ENCODE measurements at places on chromosomes 3 and 15.

DNA sequence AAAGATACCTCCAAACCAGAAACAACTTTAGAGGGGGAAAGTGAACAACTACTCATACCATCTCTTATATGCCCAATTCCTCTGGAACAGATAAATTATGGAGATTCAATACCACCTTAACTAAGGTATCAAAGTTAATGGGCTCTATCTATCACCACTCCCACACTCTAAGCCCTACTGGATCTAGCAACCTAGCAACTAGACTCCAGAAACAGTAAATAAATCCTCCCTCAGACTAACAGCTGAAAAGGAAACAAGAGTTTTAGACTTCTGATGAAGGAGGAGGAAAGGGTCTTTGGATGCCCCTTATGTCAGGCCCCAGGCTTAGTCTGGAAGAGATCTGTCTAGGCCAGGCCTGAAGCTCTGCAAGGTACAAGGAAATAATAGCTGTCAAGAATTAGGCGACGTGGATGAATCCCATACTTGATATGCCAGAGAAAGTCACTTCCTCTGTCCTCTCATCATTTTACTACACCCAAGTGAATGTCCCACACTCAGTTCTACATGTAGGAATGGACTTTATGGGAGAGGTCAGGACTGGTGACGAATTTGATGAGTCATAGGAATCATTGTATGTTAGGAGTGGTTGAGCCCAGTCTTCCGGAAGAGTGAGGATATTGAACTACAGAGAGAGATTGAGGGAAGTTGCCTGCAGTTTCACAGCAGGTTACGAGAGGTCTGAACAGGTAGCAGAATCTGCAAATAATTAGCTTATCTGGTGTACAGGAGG lies 113.8 kb downstream of the AKAP13 start:
- DNase-seq, result peak; percentile 92

DNA sequence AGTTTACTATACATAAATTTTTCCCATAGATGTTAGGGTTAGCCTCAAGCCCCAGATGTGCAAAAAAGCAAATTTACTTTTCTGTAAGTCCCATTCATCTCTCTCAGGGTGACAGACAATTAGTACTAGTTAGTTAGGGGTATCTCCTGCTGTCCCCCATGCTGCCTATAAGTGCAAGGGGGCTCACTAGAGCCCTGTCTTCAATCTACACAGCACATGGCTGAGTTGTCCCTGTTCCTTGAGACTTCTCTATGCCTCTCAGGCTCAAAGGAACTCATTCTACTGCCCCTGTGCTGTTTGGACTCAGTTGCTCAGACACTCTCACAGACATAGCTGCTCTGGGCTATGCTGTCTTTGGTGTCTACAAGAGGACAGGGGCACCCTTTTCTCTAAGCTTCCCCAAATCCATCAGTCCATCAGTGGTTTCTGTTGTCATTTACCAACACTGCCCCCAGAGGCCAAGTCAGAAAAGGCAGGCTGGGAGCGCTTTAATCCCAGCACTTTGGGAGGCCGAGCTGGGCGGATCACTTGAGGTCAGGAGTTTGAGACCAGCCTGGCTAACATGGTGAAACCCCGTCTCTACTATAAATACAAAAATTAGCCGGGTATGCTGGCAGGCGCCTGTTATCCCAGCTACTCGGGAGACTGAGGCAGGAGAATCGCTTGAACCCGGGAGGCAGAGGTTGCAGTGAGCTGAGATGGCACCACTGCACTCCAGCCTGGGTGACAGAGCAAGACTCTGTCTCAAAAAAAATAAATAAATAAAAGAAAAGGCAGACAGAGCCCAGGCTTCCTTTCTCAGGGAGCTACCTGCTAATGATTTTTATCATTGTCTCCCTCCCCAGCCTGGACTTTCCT lies 31.4 kb upstream of the PRTG start:
- peak; percentile 49 for DNase-seq

DNA sequence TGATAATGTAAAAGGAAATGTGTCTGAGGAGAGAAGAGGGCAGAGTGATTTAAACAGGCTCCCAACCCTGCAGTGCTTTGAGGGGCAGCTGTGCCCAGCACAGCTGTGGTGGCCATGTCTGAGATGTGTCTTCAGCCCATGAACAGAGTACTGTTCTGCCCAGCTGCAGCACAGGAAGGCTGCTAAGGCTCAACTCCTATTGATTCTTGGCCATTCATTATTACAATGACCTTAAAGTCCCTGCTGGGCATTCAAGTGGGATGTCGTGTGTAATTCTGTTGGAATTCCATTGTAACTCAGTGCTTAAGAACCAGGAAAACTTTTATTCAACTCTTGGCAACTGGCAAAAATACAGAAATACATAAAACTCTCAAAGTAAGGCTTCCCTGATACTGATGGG lies 229.3 kb downstream of the MCTP2 start:
- DNase-seq, result no peak

- DNase-seq, result no peak
These were observed 199.9 kb downstream of the MFSD1 start for GRCh38 chr3:159001711-159002110.

- peak; percentile 72 for DNase-seq
These were observed 88.6 kb upstream of the GSK3B start for GRCh38 chr3:120182613-120183511.

DNA sequence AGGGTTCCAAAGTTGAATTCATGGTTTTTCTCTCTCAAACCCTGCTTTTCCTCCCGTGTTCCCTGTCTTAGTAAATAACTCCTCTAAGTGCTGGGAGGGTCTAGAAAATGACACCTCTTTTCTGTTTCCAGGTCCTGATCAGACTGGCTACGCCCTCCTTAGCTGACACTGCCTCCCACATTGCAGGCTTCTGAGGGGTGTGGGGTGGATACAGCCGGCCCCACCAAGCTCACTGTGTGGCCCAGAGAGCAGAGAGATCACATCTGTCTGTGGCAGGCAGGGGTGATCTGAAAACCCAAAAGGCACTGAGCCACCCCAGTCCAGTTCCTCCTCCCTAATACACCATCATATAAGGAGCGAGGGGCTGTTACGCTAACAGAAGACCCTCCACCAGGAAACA lies 62.7 kb downstream of the BDH1 start:
- no peak for DNase-seq

GRCh38 chr3:52777127-52777958 lies at the start of gene ITIH1:
Gene ITIH1 (plus strand): TSS chr3:52777599. CDS start chr3:52777616, 17 bp downstream.
- DNase-seq, result no peak

DNA sequence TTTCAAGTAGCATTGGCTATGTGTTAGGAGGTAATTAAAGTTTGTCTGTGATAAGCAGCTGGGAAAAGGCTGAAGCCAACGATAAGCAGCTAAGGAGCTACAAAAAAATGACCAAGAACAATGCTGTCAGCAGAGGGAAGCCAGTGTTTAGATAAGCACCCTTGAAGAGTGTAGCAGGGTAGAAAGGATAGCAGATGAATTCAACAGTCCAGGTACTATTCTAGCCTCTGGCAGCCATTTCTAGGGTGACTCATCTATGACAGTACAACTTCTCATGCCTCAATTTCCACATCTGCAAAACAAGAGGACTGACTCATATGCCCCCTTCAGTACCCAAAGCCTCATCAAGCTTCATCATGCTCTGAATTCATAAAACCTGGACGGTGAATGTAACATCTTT lies 617.6 kb upstream of the UBE2E2 start:
- no peak for DNase-seq

DNA sequence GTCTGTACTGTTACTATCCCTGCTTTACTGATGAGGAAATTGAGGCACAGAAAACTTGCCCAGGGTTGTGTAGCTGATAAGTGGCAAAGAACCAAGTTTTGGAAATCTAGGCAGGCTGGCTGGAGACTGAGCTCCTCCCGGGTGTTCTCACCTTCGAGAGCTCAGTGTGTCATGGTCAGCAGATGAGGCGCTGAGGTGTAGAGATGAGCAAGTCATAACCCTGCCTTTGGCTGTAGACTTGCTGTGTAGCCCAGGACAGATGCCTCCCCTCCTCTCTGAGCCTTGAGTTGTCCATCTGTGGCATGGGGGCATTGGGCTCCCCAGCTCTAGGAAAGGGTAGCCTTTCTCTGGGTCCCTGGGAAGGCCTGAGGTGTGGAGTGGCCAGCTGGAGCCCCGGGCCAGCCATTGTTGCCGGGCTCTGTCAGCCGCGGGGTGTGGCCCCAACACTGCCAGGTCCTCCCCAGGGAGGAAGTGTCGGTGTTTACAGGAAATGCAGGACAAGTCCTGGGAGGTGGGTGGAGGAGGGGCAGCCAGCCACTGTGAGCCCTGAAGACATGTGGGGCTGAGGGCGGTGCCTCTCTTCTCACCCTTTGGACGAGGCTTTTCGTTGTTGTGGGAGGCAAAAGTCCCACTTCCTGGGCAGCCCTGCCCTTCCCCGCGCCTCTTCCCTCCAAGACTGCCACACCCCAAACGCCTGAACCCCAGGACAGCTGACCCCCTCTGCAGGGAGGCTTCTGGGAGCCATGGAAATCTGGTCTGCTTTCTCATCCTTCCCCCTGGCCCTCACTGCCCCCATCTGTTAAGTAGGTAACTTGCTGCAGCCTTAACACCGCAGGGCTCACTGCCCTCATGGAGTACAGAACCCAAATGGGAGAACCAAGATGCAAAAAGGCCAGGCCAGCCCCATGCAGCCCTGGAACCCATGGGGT lies 29.1 kb downstream of the FGD5 start:
- peak; percentile 66 for DNase-seq

DNA sequence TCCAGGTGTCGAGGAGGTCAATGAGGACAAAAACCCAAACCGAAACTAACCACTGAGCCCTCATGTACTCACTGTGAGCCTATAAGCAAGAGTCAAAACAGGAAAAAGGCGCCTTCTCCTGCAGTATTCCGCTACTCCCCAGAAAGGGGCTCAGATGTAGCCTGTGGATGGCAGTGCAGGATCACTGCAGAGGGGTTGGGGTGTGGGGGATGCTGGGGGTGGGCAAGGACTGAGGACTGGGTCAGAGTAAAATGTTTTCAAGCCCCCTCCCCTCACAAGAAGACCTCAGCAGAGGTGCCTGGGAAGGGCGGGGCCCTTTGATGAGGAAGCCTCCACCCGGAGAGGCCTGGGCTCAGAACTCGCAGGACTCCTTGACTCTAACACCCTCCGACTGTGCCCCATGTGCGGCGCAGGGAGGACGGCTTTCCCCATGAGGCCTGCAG lies 170.1 kb downstream of the OSBPL10 start:
- DNase-seq, result no peak

GRCh38 chr3:185188816-185189215 lies 36.0 kb upstream of the C3orf70 start:
- DNase-seq, result no peak

DNA sequence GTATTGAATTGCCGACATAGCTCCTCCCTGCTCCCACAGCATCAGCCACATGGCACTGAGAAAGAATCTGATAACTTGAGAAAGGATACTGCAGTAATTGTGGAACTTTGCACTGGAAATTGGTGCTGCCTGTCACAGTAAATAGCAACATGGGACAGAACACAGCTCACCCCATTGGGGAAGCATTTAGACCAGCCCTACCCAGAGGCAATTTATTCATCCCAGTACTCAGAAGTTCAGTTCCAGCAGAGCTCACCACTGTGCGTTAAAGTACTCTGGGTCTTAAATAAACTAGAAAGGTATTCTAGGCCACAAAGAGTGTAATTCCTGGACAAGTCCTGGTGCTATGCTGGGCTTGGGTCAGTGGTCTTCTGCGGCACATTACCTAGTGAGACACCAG lies 347.1 kb downstream of the PYDC2 start:
- no peak for DNase-seq

GRCh38 chr3:2468816-2469215 lies 370.1 kb downstream of the CNTN4 start:
- DNase-seq, result no peak

DNA sequence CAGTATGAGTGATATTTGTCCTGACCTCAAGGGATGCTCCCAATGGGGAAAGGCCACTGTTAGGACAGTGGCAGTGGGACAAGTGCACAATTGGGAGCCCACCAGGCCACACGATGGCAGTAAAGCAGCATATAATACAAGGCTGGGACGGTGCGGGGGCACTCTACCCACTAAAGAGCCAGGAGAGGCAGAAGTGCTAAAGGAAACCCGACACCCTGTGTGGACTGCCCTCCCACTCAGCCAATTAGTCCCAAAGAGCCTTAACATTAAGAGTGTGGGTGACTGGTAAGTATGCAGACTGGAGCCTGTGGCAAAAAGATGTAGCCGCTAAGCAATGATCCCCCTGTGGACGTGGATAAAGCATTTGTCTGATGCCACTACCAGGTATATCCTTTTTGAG lies 8.2 kb upstream of the ZNF589 start:
- DNase-seq, result peak; percentile 83

DNA sequence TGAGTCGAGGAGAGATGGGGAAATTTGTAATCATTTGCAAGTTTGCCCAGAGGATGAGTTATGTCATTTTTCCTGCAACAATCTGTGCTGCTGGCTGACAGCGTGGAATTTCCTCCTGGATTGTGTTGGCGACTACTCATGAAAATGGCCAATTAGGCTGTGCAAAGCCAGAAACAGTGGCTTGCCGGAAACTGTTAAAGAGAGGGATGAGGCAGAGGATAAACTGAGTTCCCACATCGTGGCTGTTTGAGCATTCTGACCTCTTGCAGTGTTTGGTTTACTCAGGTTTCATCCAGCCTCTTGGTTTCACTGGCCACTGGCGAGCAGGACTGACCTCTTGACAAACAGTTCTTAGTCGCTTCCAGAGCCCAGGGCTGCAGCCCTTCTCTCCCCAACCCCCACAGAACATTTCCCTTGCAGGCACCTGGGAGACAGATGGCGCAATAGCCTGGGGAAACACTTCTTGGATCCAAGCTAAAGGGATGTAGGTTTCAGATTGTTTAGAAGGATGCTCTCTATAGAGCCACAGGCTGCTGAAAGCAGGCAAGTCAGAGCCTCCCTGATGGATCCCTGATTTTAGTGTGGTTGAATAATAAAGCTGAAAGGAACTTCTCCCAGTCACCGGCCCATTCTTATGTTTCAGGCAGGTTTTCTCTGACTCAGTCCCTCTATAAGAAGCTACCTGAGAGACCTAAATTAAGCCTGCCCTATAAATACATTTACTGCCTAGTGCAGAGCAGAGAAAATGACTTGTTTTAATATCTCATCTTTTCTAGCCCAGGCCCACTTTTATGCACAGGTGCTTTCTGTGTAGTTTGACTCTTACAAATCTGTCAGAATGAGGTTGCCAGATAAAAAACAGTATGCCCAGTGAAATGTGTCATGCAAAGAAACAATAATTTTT lies 92.8 kb upstream of the UBE2E1 start:
- DNase-seq, result peak; percentile 83

DNA sequence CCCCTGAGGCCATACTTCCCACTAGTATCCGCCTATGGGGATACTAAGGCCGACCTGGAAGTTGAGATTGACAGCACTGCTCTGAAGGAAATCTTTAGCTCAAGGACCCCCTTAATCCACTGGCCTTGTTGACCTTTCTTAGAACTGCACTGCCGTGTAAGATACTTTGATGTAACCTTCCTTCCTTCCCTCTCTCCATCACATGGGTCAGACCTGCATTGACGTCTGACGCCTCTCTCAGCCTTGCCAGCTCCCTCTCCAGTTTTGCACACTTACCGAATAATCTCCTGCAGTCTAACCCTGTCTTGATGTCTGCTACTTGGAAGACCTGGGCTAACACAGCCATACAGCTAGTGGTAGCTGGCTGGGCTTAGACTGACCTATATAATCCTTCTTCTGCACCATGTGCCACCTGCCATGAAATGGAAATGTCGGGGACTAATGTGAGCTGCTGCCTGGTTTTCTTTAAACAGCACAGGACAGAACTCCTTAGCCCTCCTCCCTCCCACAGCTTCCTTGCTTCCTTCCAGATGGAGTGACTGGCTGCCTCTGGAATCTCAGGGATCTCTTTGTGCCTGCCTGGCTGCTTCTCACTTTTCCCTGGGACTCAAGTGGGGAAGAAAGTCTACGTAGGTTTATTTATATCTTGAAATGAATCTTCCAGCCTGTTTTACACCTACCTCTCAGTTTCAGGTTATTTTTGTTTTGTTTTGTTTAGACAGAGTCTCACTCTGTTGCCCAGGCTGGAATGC lies 39.2 kb upstream of the HERC1 start:
- DNase-seq, result peak; percentile 73

GRCh38 chr3:157045238-157045850 lies 114.6 kb downstream of the CCNL1 start:
- DNase-seq, result no peak
